ENCODE measurements at places on chromosomes 4 and X.

- no peak for DNase-seq
Observed at GRCh38 chr4:99868126-99868596, 26.1 kb downstream of the LAMTOR3 start.

DNA sequence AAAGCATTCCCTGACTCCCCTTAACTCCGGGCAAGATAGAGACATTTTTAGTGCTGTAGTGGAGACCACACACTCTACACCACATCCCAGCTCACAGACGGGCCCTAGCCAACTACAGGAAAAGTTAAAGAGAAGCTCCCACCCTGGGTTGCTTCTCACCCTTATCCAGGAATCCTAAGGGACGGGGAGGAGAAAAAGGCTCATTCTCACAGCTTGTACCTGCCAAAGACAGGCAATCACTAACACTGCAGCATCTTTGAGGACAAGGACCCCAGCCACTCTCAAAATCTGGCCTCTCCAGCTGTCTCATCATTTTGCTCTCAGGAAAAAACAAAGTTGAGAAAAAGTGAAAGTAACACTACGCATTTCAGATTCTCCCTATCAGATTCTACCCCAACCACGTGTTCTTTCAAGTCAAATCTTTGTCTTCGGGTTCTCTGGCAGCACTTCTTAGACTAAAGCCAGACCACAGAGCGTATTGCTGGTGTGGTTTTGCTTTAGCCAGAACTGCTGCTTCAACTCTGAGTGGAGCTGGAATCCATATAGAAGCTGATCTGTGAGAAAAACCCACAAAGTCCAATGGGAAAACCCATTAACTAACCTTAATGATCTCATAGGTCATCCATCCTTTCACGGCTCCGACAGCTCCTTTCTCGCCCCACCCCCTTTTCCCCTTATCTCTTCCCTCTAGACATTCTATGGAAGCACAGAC, 605.9 kb upstream of the DIPK2B start:
- no peak for DNase-seq

- no peak for DNase-seq
Observed at GRCh38 chrX:38850807-38851544, 49.7 kb downstream of the MID1IP1 start.

GRCh38 chrX:12874581-12874980, 7.7 kb downstream of the TLR7 start:
- no peak for DNase-seq

DNA sequence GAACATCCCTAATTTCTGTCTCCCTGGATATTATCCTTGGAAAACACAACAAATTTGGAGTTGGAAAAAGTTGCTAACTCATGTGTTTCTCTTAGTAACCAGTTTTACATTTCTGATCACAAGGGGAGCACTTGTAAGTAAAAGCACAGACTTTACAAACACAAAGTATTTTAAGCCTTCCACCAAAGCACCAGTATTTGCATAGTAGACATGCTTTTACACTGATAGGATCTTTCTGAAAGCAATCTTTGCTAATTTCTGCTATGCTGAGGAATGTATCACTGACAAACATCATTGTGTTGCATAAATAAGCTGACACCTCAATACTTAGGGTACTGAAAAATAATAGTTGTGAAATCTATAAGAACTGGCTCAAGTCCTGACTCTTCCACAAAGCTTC, 100.6 kb downstream of the MID1 start:
- DNase-seq = no peak

DNA sequence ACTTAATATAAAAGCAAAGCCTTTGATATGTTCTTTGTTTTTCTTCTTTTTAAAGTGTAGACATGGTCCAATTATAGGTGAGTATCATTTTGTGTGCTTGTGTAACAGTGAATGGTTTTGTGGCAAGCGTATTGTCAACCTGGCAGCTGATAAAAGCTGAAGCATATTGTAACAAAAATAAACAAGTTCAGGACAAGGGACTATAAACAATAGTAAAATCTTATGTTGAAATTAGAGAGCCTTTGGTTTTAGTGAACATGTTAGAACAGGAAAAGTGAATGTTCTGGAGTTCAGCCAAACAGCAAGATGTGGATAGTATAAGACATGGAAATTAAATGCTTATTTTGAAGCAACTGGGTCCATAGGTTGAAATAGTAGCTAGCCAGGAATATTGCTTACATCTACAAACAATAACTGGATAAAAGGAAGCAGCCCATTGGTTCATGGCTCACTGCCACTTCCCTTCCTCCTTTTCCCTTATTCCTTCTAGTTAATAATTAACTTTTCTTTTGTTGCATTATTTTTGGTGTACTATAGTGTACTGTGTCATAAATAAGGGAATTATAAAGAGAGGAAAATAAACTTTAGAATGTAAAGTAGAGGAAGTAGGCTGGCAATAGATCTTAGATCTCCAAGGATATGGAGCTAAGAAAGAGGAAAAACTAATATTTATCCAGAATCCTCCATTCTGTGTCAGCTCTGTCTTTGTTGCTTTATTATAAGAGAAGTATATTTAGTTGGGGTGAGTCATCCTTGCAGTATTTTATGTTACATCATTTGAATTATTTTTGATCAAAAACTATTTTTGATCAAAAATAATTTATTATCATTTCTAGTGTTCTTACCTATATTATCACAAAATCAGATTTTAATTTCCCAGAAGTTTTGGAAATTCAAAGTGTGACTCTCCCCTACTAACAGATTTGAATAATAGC, 65.6 kb downstream of the MRPL1 start:
- DNase-seq = no peak

GRCh38 chr4:123479944-123480343, 83.3 kb downstream of the SPRY1 start:
- DNase-seq = no peak

GRCh38 chrX:129632443-129632842, 22.3 kb downstream of the APLN start:
- DNase-seq = no peak

GRCh38 chr4:29113960-29114359, 1606.2 kb upstream of the PCDH7 start:
- no peak for DNase-seq

GRCh38 chrX:7202206-7202605, 54.3 kb upstream of the PUDP start:
- no peak for DNase-seq

DNA sequence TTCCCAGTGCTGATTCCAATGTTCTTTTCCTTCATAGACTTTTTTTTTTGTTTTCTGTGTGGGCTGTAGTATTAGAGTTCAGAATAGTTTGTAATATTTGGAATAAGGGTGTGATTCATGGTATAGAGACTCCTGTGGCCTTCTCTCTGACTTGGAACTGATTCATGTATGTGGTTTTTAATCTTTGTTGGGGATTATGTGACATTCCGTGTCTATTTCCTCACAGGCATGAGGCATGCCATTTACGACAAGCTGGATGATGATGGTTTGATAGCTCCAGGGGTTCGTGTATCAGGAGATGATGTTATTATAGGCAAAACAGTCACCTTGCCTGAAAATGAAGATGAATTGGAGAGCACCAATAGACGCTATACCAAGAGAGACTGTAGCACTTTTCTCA, 44.4 kb downstream of the POLR2B start:
- DNase-seq = no peak

- DNase-seq = no peak
Observed at GRCh38 chr4:114599231-114599902, 760 bp downstream of the UGT8 start.

- no peak for DNase-seq
Observed at GRCh38 chr4:106495476-106495875, 126.9 kb upstream of the GIMD1 start.

DNA sequence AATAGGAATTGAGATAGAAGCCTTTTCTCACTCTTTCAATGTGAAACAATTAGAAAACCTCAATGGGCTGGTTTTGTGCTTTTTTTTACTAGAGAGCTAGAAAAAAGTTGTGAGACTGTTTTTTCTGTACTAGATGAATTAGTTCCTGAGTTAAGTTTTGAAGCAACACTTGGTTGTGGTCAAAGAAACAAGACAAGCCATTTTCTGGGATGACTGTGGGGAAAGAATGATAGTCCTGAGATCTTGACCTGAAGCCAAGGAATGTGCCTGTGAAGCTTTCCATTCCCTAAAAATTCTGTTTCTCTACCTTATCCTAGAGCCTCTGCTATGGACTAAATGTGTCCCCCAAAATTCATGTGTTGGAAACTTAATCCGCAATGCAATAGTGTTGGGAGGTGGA, 157.8 kb upstream of the TLL1 start:
- DNase-seq = no peak

DNA sequence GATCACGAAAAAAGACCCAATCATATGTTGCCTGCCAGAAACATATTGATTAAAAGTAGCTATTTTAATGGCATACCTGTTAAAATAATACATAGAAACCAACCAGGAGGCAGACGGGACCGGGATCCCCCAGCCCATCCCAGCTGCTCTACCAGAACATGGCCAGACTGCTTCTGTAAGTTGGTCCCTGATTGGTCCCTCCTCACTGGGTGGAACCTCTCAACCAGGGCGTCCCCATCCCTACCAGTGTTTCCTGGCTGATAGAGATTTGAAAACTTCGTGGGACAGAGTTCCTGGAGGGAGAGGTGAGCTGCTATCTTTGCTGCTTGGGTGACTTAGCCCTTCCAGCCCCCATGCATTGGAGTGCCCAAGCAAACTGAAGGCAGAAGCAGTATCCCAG, 256.2 kb downstream of the TRAM1L1 start:
- no peak for DNase-seq

GRCh38 chrX:6129195-6129594, 99.5 kb downstream of the NLGN4X start:
- DNase-seq = no peak

DNA sequence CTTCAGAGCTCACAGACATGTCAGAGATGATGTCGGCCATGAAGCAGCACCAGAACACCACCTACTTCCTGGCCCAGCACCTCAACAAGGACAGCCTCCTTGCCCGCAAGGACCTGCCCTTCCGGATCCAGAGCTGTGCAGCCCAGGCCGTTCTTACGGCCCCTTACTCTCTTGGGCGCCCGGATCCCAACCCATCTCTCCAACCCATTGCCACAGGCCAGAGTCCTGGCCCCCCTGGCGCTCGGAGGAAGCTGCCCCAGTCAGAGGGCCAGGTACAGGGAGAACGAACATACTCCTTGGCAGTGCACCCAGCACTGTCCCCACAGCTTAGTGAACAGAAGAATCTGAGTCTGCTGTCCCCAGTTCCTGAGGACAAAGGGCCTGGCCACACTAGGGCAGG, 27.9 kb upstream of the PRPS1 start:
- DNase-seq = no peak

- DNase-seq = no peak
Observed at GRCh38 chrX:43805579-43805978, 76.7 kb downstream of the MAOB start.

- no peak for DNase-seq
Observed at GRCh38 chr4:15884666-15885065, 53.9 kb downstream of the FGFBP1 start.

DNA sequence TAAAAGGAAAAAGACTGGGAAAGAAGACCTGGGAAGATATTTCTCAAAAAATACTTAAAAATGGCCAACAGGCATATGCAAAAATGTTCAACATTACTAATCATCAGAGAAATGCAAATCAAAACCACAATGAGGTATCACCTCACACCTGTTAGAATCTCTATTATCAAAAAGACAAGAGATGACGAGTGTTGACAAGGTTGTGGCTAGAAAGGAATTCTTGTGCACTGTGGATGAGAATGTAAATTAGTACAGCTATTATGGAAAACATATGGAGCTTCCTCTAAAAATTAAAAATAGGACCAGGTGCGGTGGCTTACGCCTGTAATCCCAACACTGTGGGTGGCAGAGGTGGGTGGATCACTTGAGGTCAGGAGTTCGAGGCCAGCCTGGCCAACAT, 50.0 kb downstream of the C4orf46 start:
- DNase-seq = no peak

DNA sequence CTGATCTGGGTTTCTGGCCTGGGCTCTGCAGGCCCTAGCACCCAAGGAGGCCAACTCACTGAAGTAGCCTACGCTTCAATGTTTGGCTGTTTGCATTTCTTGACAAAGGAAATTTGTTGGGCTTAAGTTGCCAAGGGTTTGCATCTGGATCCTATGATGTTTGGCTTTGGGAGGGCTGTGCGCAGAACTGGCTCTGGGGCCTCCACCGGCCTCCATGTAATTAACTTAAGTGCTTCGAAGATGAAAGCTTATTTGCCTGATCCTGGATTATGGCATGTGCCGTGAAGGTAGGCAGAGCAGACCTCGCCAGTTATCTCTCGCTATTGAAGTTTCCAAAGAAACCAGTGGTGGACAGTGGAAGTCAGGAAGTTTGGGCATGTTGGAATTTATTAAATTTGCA, 124.3 kb upstream of the STX18 start:
- DNase-seq = no peak

GRCh38 chr4:56879996-56880395, 27.7 kb upstream of the REST start:
- DNase-seq = no peak

- DNase-seq = no peak
Observed at GRCh38 chrX:66680451-66680850, 41.6 kb upstream of the EDA2R start.

DNA sequence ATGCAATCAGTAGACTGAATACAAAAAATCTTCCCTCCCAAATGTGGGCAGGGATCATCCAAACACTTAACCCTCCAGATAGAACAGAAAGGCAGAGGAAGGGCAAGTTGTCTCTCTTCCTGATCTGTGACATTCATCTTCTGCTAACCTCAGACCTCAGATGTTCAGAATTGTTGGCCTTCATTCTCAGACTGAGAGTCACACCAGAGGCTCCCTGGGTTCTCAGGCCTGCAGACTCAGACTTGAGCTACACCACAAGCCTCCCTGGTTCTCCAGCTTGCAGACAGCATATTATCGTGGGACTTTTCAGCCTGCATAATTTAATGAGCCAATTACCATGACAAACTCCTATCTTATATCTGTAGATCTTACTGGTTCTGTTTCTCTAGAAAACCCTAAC, 1471.6 kb upstream of the ADGRL3 start:
- DNase-seq = no peak

GRCh38 chr4:83172371-83172770, 57.8 kb upstream of the PLAC8 start:
- no peak for DNase-seq

DNA sequence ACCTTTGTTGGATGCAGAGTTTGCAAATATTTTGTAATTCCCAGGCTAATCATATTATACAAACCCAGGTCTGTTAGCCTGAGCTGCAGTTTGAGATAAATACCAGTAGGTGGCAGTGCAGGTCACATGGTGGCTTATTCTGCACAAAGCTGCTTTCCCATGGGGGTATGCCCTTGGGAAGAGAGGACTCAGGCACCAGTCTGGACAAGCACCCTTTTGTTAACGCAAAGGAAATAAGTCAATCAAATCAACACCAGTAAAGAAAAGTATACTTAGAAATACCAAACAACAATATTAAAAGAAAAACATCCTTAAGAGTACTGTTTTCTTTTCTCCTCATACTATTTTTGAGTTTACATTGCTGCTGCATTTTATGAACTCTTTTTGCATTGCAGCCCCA, 389.0 kb upstream of the ZFP42 start:
- DNase-seq = no peak

GRCh38 chrX:41870719-41871151, 52.6 kb downstream of the CASK start:
- no peak for DNase-seq

GRCh38 chr4:84493092-84493850, 5.8 kb downstream of the NKX6-1 start:
- DNase-seq = no peak
